ENCODE measurements at places on chromosomes 1 and 21.

GRCh38 chr1:6554907-6555778 lies at the start of gene TAS1R1:
Gene TAS1R1, plus strand, starts transcription at chr1:6555307. Its CDS starts 67 bp downstream, at chr1:6555374.
- no peak for DNase-seq

DNA sequence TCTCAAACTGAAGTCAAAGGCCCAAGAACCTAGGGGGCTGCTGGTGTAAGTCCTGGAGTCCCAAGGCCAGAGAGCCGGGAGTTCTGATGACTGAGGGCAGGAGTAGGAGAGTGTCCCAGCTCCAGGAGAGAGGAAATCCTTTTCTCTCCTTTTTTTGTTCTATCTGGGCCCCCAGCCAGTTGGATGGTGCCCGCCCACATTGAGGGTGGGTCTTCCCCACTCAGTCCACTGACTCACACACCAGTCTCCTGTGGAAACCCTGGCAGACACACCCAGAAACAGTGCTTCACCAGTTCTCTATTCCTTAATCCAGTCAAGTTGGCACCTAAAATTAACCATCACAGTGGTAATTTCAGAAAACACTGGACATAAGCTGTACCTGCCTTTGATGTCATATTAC lies 12.7 kb upstream of the WDR26 start:
- peak; percentile 76 for DNase-seq

DNA sequence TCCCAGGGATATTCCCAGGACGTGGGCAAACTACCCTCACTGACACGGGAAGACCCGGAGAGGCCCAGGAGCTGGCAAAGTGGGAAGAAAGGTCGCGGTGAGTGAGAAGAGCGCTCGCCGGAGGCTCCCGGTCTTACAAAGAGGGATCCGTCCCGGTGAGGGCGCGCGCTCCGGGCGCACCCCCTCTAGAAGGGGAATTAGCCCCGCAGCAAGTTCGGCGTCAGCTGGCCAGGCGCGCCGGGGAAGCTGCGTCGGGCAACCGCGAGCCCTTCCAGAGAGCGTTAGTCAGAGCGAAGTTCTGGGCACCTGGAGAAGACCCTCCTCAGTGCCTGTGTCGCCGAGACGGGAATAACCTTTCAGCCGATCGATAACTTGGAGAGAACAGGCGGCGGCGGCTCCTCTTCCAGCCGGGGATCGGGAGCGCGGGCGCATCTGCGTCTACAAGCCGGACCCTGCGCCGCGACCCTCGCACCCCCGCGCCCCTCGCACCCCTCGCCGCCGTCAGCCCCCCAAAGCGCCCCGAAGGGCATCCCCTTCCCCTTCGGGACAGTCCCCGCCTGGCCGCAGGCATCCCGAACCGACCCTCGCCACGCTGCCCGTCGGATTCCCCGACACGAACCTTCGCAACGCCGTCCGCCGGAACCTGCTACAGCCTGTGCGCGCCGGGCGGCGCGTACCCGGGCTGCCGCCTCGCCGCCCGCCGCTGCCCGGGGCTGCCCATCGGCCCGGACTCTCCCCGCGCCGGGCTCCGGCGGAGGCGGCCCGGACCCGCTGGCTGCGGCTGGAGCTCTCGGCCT lies 485 bp downstream of the SIPA1L2 start:
- peak; percentile 9 for DNase-seq

- peak; percentile 75 for DNase-seq
Measured at GRCh38 chr1:180415985-180416633, 86.3 kb downstream of the ACBD6 start.

- no peak for DNase-seq
Measured at GRCh38 chr1:182281541-182281940, 110.0 kb downstream of the GLUL start.

DNA sequence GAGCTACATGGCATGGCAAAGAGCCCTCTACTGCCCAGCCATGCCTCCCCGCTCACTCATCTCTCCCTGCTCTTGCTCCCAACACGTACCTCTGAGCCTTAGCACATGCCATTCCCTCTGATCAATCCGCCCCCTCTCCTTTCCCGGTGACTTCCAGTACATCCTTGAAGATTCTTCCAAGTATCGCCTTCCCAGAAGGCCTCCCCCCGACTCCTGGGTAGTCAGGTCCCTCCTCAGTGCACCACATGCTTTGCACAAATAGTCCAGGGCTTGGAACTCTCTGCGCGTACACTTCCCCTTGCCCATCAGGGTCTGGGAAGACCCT lies 77.0 kb upstream of the IFFO2 start:
- DNase-seq = no peak

GRCh38 chr1:5643360-5644107 lies 348.7 kb downstream of the NPHP4 start:
- no peak for DNase-seq

GRCh38 chr1:208374391-208374941 lies 130.3 kb upstream of the PLXNA2 start:
- DNase-seq = no peak

GRCh38 chr1:154968731-154969130 lies 1.8 kb downstream of the SHC1 start:
- no peak for DNase-seq

DNA sequence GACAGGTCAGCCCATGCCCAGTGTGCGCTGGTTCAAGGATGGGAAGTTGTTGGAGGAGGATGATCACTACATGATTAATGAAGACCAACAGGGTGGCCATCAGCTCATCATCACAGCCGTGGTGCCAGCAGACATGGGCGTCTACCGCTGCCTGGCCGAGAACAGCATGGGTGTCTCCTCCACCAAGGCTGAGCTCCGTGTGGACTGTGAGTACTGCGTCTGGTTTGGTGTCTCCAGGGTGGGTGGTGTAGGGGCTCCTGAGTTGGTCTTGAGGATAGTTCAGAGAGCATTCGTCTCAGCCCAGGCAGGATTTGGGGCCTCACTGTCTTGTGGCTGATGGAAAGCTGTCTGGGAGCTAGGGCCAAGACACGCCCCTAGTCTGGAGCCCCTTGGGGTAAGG lies 83.2 kb downstream of the TRIM11 start:
- DNase-seq = no peak

- DNase-seq = no peak
Measured at GRCh38 chr1:108617008-108617723, 43.7 kb downstream of the HENMT1 start.

DNA sequence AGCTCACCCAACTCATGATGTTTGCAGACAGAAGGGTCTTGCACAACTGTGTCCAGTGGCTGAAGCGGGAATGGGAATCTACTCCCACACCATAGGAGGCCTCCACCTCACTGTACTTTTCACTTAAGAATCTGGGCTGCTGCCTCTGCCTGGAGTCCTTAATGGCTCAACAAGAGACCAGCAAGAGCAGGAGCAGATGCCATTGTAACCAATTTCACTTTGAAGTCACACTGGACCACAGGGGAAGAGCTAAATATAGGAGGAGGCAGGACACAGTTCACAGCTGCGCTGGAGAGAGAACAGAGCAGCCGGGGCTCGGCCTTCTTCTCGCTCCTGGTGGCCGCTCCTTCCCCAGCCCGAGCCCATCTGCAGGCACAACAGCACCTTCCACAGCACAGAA lies 120.4 kb downstream of the SIPA1L2 start:
- DNase-seq = peak; percentile 53

GRCh38 chr1:68820151-68820550 lies 323.3 kb upstream of the DEPDC1 start:
- no peak for DNase-seq
